ENCODE measurements at places on chromosomes 12 and 14.

DNA sequence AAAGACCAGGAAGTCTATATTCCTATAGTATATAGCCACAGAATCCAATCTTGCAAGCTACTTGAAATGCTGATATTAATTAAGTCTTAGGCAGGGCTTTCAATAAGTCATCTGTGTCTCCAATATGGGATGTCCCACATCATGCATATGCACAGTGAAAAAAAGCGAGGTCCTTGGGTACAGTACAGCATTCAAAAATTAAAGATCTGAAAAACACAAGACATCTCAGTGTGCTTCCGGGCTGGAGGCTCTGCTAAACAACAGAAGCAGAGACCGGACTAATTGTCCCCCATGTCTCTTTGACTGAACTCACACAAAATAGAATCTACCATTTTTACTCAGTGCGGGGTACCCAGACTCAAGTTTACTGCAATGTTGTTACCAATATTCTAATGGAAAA, 156.0 kb downstream of the DAD1 start:
- no peak for DNase-seq

- DNase-seq, result no peak
Observed at GRCh38 chr12:697481-697880, 34.2 kb upstream of the NINJ2 start.

- DNase-seq, result no peak
Observed at GRCh38 chr14:65303190-65303898, 109.2 kb upstream of the FUT8 start.

DNA sequence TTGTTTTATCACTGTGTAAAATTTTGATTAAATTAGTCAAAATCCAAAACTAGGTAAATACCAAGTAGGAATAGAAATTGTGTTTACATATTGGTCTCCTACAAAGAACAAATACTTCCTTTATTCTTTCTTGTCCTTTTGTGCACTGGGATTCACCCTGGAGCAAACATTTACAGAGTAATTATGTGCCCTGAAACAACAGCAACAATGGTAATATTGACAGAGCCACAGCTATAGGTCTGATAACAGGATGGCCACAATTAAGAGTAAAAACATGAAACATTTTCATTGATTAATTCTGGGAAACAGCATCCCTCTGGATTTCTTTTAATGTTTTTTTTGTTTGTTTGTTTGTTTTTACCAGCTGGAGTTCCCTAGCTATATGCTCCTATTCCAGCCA, 61.2 kb downstream of the SLC38A6 start:
- DNase-seq, result no peak

GRCh38 chr12:78028426-78028825, 197.7 kb downstream of the NAV3 start:
- no peak for DNase-seq

DNA sequence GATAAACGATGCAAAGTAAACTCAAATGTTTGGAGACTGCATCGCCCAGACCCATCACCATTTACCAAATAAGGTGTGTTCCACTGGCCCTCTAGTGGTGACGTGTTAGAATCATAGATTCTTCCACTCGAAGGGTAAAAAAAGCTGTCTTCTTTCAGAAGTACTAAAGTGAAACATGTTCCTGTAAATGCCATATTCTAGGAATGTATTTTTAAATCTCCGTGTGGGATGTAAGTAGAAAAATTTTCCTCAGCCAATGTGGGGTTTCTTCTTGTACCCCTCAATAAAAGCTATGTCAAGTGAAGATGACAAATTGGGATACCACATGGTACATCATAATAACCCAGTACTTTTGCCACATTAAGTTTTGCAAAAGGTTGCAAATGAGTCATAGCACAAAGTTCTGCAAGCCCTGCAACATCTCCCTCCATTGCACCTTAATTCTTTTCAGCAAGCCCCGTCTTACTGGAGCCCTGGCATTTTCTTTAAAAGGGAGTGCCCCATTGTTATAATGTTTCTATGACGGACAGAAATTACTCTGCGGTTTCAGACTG, 100.8 kb downstream of the CCER1 start:
- DNase-seq, result no peak

GRCh38 chr14:22434030-22434429, 155.0 kb downstream of the DAD1 start:
- no peak for DNase-seq

DNA sequence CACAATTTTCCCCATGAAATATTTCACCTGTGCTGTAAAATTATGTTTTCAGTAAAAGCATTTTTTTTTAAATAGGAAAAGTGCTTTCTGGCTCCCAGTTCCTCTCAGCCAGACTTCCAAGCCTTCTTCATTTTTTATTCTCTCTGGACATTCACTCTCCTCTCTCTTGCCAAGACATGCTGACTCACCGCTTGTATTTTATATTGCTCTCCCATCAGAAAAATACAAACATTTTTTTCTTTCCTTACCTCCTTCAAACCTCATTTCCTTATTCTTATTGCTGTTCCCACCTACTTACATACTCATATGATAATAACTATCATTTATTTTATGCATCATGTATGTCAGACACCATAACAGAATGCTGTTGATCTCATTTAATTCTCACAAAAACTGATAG, 37.7 kb upstream of the ZNF641 start:
- DNase-seq, result no peak

- no peak for DNase-seq
Observed at GRCh38 chr14:74954232-74954946, 1.0 kb downstream of the PGF start.

GRCh38 chr14:95394297-95395097, 74.8 kb upstream of the CLMN start:
- no peak for DNase-seq

DNA sequence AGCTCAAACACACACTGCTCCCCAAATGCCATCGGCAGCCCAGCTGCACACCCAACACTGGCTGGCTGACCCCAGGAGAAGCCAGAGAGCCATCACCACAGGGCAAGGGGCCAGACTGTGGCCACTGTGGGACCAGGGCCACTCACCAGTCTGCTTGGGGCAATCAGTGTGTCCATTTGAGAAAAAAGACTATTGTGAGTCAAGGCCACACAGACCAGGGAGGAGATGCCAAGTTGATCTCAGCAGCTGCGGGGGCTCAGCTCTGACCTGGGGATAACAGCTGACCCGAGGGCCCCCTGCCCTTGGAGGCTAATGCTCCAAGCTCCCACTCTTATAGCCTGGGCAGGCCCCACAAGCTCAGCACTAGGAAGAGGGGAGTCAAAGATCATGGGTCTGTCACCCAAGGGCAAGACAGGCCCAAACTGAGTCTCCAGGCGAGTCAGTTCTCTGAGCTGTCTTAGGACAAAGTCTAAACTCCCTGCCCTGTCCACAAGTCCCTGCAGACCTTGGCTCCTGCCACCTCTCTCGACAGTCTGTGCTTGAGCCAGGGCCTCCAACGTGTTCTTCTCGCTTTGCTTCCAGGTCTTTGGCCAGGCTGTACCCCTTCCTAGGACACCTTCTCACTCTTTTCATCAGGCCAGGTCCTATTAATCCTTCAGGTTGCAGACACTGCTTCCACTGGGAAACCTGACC, 30.1 kb upstream of the PNMA1 start:
- no peak for DNase-seq

GRCh38 chr14:101535232-101535631, 26.1 kb upstream of the DIO3 start:
- no peak for DNase-seq

GRCh38 chr12:111184161-111184560, 184.7 kb downstream of the PHETA1 start:
- DNase-seq, result no peak

DNA sequence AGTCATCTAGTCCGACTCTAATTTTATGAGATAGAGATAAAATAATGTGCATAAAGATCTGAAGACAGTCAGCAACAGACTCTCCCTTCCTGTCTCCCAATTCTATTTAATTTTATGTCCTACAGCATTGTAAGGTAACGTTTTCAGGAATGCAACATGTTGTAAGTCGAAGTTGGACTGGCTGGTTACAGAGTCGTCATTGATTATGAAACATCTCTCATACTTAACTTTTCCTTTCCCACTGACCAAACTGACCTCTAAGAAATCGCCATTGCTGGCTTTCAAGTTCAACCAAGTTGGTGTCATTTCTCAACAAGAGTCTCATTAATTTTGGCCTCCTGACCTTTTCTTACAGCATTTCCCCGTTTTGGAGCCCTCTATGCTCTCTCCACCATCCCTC, 4.9 kb upstream of the RIC8B start:
- no peak for DNase-seq

GRCh38 chr12:7018350-7019042, at the start of gene LPCAT3:
Gene LPCAT3 (minus strand): TSS chr12:7018476. CDS start chr12:7018424, 52 bp downstream.
- peak; percentile 95 for DNase-seq

DNA sequence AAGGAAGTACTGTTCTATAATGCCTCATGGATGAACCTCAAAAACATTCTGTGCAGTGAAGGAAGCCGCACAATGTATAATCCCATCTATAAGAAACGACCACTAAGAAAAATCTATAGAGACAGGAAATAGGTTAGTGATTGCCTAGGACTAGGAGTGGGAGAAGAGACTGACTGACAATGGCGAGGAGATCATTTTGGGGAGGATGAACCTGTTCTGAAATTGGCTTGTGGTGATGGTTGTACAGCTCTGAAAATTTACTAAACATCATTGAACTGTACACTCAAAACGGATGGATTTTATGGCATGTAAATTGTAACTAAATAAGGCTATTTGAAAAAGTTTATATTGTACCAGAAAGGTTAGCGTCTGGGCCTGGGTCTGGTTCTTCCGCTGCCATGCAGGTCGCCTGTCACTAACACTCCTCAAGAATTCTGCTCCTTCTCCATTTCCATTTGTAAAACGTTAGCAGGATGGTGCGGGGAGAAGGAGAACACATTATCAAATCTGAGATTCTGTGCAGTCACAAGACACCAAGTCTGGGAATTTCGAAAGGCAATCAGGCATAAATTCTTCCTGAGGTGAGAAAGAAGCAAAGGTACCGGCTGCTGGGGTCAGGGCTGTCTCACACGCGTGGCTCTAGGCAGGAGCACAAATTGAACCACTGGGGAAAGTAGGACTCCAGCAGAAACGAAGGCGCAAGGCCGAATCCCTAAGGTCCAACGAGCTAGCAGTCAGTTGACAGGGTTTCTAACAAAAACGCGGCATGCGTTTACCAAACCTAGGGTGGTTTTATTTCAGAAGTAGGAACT, 845 bp upstream of the COCH start:
- no peak for DNase-seq

GRCh38 chr14:99821519-99822508, 28.6 kb downstream of the EML1 start:
- no peak for DNase-seq

GRCh38 chr12:39780411-39780912, 160.9 kb upstream of the ABCD2 start:
- no peak for DNase-seq

GRCh38 chr12:88893801-88894200, 313.5 kb upstream of the KITLG start:
- no peak for DNase-seq

DNA sequence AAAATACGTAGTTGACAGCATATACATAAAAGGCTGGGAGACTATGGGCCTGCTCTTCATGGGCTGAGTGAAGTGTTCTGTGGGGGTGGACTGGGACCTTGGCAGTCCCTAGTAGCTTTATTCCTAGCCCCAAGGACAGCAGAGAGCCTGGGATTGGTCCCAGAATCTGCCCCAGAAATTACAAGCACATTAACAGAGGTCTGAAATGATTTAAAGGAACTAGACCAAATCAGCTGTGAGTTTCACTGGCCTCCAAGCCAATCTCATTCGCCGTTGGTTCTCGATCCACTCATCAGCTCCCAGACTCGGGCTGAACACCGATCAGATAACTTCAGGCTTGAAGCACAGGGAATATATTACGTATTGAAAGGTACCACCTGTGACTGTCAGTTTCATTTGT, 77.0 kb upstream of the PSMC1 start:
- DNase-seq, result no peak

DNA sequence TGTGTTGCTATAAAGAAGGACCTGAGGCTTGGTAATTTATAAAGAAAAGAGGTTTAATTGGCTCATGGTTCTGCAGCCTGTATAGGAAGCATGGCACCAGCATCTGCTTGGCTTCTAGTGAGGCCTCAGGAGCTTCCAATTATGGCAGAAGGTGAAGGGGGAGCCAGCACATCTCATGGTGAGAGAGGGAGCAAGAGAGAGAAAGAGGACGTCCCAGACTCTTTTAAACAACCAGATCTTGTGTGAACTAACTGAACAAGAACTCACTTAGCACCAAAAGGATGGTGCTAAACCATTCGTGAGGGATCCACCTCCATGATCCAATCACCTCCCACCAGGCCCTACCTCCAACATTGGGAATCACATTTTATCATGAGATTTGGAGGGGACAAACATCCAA, 6.1 kb upstream of the SNAPC1 start:
- no peak for DNase-seq

DNA sequence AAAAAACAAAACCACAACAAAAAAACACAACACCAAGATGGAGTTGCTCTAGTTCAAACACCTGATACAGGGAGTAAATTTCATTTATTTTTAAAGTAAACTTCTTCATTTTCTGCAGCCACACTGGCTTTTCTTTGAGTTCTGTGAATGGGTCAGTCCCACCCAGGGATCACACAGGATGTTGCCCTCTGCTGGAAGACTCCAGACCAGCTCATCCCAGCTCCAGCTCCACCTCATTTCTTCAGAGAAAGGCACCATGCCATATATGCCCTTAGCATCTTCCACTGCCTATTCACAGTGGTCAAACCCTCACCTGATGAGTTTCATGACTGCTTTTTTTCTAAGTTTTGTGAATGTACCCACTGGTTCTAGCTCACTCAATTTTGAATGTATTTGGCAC, 8.0 kb downstream of the GLIPR1 start:
- no peak for DNase-seq

- no peak for DNase-seq
Observed at GRCh38 chr12:47838286-47838931, 18.7 kb upstream of the HDAC7 start.

DNA sequence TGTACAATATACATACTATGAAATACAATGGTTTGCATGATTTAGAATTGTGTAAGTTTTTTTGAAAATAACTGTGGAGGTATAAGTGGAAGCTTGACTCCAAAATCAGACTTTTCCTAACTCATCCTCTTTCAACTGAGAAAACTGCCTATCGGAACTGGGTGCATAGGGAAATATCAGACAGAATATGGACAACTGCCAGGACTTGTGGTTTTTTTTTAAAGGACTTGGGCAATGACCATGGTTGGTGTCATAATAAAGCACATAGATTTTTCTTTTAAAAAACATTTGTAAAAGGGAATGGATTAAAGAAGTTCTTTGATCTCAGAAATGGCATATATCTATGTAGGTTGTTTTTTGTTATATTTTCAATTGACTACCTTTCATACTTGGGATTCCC, 53.3 kb upstream of the LRRK2 start:
- DNase-seq, result no peak

- DNase-seq, result no peak
Observed at GRCh38 chr14:33794791-33795305, 156.0 kb downstream of the EGLN3 start.

GRCh38 chr14:99590746-99591555, 13.1 kb downstream of the CCDC85C start:
- no peak for DNase-seq

GRCh38 chr14:59422069-59422881, 42.9 kb downstream of the GPR135 start:
- no peak for DNase-seq

DNA sequence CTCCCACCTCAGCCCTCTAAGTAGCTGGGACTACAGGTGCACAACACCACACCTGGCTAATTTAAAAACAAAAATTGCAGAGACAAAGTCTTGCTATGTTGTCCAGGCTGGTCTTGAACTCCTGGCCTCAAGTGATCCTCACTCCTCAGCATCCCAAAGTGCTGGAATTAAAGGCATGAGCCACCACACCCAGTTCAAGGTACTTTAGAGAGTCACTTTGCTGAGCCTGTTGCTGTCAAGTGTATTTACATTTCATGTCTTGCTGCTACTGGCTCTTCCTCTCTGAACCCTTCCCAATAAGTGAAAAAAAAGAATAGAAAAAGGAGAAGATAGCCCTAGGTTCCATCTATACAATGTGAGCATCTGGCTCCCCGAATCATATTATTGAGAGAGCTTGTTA, 38.4 kb downstream of the SLCO1A2 start:
- no peak for DNase-seq

Measured in GM12891 (cell line).